ENCODE measurements at places on chromosomes 16 and 17.

GRCh38 chr17:74148901-74149596 is 54.4 kb upstream of the RPL38 start:
- DNase-seq, result no peak

DNA sequence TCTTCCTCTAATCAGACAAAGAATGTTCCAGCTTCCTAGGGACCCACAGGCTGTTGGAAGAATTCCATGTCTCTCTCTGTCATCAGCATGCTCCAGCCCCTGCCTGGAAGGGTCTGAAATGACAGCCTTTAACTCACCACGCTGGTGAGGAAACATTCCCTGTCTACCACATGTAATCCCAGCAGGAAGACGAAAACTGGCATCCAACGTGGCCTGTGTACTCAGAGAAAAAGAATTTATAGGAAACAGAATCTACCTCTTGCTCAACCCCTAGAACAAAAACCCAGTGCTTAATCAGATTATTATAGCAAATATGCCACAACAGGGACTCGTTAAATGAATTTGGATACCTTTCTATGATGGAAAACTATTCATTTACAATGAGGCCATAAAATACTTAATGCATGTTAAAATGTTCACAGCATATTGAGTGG is 147.3 kb upstream of the FOXF1 start:
- DNase-seq, result no peak

GRCh38 chr17:44909681-44910144 is 5.6 kb downstream of the GFAP start:
- DNase-seq, result no peak

GRCh38 chr17:45648642-45649041 is 135.5 kb upstream of the CRHR1 start:
- no peak for DNase-seq

GRCh38 chr16:55570159-55570558 is 3.7 kb downstream of the CAPNS2 start:
- no peak for DNase-seq

DNA sequence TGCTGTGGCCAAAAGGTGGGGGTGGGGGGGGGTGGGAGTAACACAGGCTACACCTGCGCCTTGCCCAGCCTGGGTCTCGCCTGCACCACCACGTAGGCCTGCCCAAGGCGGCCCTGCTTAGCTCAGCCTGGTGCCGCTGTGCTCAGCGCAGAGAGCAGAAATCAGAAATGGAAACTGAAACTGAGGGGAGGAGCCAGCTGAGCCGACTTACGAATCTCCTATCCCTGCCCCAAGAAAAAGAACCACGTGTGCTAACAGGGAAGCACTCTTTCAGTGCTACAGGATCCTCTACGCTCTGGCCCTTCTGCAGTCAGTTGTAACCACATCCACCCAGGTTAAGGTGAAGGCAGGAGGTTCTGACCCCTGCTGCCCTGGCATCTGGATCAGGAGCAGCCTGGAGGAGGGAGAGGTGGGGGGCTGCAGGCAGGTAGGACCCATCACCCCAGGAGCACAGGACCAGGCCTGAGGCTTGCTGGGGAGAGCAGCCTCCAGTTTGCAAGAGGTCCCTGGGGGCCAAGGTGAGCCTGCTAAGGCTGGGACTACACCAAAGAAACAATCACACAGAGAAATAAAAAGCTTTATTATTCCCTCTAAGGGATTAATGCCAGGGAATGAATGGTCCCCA is at the start of gene DHX58:
Gene DHX58 (minus strand): TSS at position 163 of the 625 bp plus-strand sequence. CDS start 822 bp downstream, outside the sequence.
- peak; percentile 65 for DNase-seq

GRCh38 chr17:14359163-14360020 is 58.5 kb downstream of the HS3ST3B1 start:
- no peak for DNase-seq

DNA sequence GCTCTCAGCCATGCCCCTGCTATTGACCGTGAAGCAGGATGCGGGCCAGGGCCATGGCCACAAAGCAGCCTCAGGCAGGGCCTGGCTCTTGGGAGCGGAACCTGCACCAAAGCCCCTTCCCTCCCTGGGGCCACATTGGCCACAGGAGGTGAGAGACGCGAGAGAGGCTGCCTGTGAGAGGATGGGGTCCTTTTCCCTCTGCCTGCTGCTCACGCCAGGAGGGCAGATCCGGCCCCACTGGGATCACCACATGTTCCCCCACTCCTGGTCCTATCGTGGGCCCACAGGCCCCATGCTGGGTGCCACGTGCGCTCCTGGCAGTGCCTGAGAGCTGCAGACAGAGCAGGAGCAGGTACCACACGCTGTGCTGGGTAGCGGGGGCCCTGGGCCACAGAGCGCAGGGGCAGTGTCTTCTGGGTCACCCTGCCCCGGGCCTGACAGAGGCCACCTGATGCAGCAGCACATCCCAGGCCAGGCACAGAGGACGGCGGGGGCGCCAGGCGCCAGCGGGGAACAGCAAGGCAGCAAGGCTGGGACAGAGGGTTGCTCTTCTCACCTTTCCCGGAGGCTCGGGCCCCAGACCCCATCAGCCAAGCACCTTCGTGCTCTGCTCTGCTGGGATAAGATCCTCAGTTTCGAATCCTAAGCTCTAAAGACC is 9.2 kb upstream of the NUDT16L1 start:
- DNase-seq, result no peak

DNA sequence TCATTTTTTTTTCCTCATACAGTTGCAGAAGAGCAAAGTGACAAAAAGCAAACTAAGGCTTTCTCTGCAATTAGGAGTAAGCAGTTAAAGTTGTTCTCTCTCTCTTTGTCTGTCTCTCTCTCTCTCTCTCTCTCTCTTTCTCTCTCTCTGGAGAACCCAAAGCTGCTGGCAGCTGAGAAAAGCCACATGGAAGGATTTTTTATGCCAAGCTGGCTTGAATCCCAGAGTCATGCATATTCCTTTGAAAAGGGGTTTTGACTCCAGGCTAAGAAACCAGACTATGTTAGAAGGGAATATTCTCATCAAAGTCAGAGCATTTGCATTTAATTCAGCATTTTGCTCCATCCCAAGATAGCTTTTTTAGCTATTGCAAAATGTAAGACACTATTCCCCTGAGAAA is 1114.2 kb upstream of the GOT2 start:
- DNase-seq, result no peak

DNA sequence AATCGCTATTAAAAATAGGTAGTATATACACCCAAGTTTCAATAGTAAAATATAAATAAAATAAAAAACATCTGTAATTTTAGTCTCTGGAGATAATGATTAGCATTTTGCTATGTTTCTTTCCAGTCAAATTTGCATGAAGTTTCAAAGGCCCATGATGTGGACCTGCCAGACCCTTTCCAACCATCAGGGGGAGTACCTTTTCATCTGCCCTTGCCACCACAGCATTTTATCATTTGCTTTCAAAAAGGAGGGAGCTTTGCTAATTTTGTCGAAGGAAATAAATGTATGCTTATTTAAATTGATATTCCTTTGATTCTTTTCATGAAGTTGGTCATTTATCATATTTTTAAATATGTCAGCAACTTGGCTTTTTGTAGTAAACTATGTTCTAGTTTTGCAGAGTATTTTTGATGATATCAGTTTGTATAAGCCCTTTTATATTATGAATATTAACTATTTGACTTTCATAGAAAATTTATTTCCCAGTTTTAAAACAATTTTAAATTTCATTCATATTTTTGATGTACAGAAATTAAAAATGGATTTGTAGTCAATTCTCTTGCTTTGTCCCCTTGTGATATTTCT is 115.2 kb upstream of the NETO2 start:
- no peak for DNase-seq

DNA sequence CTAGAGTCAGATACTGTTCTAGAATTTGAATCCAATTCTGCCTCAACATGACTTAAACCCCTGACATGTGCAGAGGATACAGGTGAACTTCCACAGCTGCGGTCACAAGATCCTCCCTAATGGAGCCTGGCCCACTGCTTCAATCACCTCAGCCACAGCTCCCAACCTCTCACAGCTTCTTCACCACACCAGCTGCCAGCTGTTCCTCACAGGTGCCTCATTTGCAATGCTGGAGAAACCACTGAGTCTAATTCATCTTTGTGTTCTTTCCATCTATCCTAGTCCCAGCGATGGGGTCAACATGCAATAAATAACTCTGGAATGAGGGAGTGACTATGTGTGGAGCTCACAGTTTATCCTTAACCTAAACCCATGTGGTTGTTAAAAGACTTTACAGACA is 72.0 kb upstream of the MAF start:
- DNase-seq, result no peak

DNA sequence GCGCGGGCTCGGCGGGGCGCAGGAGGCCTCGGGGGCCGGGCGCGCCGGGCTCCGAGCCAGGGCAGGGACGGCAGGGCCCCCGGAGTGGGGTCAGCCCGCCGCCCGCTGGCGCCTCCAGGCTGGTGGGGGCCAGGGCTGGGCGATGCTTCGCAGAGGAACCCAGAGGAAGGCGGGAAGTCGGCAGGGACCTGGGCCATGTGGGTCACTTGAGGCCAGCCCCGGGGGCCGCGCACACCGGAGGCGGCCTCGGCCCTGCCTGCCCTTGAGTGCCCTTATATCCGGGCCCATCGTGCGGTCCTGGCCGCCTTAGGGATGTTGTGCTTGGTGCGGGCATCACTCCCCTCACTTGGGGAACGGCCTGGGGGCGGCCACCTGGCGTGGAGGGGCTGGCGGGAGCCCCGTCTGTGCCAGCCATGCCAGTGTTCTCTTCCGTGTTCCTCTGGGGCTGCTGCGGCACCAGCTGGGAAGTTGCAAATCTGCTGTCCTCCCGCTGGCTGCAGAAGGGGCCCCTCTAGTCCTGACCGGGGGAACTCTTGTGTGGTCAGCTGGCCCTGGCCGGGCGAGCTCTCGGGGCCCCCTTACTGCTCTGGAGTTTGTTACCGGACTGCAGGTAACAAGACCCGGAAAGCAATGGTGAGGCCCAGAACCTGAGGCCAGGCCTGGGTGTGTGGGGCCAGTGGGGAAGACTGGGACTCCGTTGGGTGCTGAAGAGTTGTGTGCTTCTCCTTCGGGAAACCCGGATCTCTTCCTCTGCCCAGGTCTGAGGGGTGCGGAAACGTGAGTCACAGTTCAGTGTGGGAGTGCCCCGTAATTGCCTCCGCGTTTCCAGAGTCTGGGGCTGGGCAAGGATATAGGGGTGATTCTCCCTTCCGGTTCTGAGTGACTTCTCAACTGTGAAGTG is 849 bp downstream of the CAPN15 start:
- DNase-seq, result peak; percentile 40

- DNase-seq, result no peak
These were observed 25.1 kb upstream of the ASIC2 start for GRCh38 chr17:33318241-33318640.

DNA sequence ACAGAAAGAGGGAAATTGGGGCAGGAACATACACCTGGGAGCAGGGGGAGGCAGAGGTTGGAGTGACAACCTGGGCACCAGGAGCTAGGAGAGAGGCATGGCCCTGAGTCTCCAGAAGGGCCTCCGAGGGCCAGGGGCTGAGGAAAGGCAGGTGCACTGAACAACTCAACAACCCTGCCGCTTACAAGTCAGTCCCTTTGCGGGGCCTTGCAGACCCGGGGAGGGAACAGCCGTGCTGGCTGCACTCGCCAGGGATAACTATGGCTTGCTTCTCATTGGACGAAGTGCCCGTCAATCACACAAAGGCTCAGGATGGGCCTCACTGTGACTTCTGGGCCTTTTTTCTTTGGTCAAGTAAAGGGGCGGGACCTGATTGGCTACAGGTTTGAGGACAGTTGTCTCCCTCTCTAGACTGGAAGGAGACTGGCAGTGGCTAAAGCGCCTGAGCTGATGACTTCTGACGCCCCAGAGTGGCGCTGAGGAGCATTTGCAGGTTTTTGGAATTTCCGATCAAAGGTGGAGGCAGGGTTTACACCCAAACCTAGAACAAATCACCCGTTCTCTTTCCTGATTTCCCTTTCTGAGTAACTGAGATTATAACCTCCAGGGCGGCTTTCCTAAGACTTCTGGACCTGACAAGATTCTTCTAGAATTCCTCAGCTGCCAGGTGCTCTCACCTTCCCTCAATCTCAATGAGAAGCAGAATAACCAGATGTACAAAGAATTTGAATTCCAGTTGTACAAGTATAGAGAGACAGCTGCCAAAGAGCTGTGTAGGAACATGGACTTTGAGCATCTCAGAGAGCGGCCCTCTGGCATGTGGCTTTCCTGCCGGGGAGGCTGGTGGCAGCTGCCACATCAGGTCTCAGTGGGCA is 27.6 kb upstream of the ST6GALNAC2 start:
- DNase-seq, result no peak

DNA sequence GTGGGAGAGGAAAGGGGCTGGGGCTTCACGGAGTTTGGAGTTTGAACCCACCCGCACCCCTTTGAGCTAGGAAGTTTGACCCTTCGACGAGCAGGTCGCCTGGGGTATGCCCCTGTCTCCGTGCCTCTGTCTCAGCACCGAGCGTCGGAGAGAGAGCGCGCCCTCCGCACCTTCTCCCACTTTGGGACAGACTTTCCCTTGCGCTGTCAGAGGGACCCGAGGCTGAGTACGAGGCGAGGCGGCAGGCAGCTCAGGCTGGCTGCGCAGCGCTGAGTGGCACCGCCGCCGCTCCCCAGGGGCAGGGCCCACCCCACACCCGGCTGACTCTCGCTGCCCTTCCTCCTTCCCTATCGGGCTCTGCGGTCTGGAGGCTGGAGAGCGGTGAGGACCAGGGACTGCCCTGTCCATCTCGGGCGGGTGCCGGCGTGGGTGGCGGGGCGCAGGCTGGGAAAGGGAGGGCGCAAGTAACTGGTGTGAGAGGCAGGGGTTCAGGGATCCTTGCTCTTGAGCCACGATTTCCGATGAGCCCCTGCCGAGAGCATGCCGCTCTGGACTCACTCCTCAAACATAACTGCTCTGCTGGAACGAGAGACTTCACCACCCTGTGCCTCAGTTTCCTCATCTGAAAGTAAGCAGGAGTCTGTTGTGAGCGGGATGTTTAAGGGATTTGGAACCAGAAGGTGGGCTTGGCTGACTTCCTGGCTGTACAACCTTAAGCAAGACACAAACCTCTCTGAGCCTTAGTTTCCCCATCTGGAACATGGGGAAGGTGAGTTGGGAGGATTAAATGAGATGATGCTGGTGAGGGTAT is 981 bp downstream of the BEAN1 start:
- DNase-seq, result no peak

GRCh38 chr16:17607075-17607509 is 136.3 kb upstream of the XYLT1 start:
- DNase-seq, result no peak

DNA sequence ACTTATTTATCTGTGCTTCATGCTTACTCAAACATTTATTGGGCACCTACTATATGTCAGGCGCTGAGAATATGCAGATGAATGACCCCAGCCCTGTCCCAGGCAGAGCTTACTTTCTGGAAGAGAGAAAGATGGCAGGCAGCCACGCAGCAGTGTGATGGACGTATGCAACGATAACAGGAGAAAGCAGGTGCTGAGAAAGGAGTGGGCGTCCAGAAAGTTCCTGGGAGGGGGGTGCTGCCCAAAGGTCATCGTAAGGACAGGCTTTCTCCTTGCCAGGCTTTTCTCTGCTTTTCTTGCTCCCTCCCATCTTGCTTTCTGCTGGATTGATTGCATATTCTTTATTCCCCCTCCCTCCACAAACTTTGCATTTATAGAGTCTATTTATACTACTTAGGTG is 124.5 kb downstream of the GAS7 start:
- no peak for DNase-seq
